ENCODE measurements at places on chromosomes 3 and 15. TPM values are rescaled to one million over a fixed set of nuclear protein-coding genes. Genes with fewer than 3 reads are reported as not detected.

- no peak overlapping the region for H3K27ac ChIP-seq
- peaks cover 17% of the 10 kb centered on the region for H3K27me3 ChIP-seq
- no peaks in the 10 kb centered on the region for H3K36me3 ChIP-seq
- peaks cover 1% of the 10 kb centered on the region for H3K4me1 ChIP-seq
- no peak overlapping the region for H3K4me3 ChIP-seq
Observed at GRCh38 chr3:13274551-13275332, 145.4 kb downstream of the NUP210 start.

DNA sequence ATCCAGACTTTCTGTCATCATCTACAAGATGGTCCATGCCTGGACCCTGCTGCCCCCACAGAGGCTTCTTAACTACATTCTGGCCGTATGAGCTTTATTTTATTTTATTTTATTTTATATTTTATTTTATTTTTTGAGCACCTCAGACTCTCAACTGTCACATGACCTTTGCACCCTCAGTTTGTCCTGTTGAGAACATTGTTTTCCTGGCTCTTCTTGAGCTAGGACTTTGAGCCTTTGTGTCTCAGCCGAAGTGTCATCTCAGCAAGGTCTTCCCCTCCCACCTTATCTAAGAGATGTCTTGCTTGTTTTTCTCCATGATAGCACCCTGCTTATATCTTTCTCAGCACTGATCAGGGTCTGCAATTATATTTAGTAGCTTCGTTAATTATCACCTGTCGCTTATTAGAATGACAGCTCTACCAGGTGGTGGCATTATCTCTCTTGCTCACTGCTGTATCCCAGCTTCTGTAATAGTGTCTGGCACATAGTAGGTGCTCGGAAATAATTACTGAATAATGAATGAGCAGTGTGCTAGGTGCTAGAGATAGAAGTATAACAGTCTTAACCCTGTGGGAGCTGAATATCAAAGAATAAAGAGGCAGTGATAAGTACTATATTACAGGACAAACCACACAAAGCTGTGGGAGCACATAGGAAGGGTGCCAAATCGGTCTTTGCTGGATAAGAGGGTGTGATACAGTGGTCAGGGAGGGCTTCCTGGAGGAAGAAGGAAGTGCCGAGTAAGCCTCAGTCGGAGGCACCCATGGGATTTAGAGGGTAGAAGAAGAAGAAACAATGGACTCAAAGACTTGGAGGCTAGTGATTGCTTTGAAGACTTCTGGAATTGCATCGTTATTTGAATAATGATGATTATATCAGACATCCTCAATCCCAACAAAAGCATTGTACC is 136.2 kb downstream of the ITPR1 start:
- no peak for DNase-seq
- H3K4me3 ChIP-seq = no peak overlapping the region
- H3K27ac ChIP-seq = no peak overlapping the region
- H3K4me1 ChIP-seq = peaks cover 8% of the 10 kb centered on the region

GRCh38 chr3:67635806-67636205 is 18.6 kb downstream of the SUCLG2 start:
- DNase-seq = no peak
- H3K4me1 ChIP-seq = peaks cover 27% of the 10 kb centered on the region
- peaks cover 41% of the 10 kb centered on the region for H3K36me3 ChIP-seq
- no peaks in the 10 kb centered on the region for H3K27me3 ChIP-seq

DNA sequence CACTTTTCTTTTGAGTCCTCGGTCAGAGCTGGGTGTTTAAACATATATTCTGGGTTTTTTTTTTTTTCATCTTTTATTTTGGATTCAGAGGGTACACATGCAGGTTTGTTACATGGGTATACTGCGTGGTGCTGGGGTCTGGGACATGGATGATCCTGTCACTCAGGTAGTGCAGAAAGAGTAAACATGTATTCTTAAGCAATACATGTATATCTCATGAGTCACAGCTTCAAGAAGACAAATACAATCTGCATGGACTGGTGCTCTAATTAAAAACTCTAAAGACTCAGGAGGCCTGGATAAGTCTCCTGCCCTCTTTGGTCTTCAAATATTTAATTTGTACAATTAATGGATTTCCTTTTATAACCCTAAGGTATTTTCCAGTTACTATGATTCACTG is 50.6 kb upstream of the PHLDB2 start:
- no peak overlapping the region for H3K27ac ChIP-seq
- H3K4me1 ChIP-seq = no peaks in the 10 kb centered on the region
- no peak for DNase-seq
- no peak overlapping the region for H3K4me3 ChIP-seq

GRCh38 chr15:43889042-43889441 is 62.2 kb downstream of the WDR76 start:
- DNase-seq = no peak
- peaks cover 3% of the 10 kb centered on the region for H3K4me1 ChIP-seq
- H3K4me3 ChIP-seq = no peak overlapping the region
- H3K27me3 ChIP-seq = no peaks in the 10 kb centered on the region

ZNF774 gene
- total RNA-seq = 2.7 TPM
